ENCODE measurements at places on chromosomes 4 and X.

- DNase-seq, result no peak
Measured at GRCh38 chr4:121876070-121876469, 5.8 kb upstream of the BBS7 start.

- no peak for DNase-seq
Measured at GRCh38 chrX:9349572-9350494, 115.0 kb upstream of the TBL1X start.

DNA sequence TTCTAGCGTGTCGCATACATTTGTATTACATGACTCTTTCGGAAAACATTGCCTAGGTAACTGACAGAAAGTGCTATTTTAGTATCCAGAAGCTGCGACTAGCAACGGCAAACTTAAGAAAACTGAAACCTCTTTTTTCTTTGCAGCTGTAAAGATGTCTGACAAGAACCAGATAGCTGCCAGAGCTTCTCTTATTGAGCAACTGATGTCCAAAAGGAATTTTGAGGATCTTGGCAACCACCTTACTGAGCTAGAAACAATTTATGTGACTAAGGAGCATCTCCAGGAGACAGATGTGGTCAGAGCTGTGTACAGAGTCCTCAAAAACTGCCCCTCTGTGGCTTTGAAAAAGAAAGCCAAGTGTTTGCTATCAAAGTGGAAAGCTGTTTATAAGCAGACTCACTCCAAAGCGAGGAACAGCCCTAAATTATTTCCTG, 9.4 kb downstream of the TCEANC start:
- DNase-seq, result no peak

- no peak for DNase-seq
Measured at GRCh38 chrX:73213734-73214425, 771 bp downstream of the NAP1L2 start.

- no peak for DNase-seq
Measured at GRCh38 chrX:13130816-13131215, 86.4 kb upstream of the FAM9C start.

GRCh38 chrX:37755025-37755424, 24.8 kb upstream of the CYBB start:
- no peak for DNase-seq

DNA sequence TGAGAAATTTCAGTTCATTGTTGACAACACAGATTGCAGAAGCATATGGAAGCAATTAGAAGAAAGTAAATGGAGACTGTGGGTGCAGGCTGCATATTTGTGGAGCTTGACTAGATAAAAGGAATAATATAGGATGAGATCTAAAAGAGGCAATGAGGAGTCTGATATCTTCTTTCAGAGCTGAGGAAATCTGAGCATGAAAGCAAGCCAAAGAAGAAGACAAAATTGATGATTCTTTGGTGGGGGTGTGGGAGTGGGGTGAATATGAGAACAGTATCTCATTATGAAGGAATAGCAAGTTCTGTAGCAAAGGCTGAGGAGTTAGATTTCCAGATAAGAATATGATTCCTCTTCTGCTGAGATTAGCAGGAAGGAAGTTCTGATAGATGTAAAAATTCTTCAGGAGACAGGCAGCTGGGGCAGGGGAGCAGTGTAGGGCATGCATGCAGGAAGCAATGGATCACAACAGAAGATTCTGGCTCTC, 6.1 kb upstream of the PDHA2 start:
- no peak for DNase-seq

- DNase-seq, result no peak
Measured at GRCh38 chr4:151117371-151117962, 18.0 kb downstream of the RPS3A start.

GRCh38 chr4:56424697-56425514, 10.5 kb downstream of the PPAT start:
- DNase-seq, result no peak
